ENCODE measurements at places on chromosomes 11 and 22.

- no peak for DNase-seq
These were observed 78.7 kb upstream of the DRD2 start for GRCh38 chr11:113553915-113554314.

DNA sequence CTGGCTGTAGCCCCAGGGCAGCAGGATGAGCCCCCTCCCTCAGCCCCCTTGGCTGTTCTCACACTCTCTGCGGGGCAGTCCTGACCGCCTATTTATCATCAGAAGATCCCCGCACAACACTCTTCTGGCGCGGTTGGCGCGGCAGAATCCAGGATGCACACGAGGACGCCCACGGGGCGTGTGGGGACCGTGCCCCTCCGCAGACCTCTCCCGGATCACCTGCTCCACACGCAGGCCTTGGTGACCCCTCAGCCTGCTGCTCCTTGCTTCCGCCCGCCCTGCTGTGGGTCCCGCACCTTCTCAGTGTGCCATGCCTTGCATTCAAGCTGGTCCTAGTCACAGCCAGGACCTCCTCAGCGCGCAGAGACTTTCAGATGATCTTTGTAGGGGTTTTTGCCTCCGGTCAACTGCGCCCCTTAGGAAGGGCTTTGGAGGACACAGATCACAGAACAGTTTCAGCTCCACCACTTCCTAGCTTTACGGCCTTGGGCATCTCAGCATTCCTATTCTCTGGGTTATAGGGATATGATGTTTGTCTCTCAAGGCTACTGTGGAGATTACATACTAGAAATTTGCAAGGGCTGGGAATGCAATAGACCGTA lies 841 bp upstream of the TUB start:
- no peak for DNase-seq

DNA sequence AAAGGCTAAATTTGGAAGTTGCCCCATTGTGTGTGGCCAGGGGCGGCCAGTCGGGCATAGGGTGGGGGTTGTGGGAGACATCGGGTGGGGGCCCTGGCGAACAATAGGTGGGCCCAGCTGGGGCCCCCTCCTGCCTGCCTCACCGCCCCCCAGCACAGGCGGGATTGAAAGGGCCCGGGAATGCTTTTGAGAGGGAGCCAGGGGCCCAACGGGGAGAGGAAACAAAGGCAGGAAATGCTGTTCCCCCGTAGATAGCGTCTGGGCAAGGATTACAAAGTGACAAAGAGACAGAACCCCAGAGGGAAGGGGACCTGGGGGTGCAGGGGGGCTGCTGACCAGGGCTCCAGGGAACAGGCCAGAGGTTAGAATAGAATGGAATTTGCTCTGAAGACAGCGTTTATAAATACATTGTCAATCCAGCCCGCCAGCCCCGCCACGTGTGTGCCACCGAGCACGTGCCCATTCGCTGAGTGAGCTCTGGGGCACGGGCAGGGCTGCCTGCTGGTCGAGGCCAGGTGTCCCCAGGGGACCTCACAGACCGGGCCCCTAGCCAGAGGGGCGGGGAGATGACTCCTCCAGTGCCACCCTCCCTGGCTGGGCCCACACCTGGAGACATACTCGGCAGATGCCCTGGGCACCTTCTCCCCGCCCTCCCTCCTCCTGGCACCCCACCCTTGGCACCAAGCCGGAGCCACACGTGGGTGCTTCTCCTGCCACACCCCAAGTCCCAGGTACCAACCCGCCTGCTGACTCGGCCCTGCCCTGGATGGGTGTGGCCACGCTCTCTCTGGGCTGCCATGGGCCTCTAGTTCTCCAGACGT lies 9.7 kb downstream of the PDGFB start:
- DNase-seq, result no peak

DNA sequence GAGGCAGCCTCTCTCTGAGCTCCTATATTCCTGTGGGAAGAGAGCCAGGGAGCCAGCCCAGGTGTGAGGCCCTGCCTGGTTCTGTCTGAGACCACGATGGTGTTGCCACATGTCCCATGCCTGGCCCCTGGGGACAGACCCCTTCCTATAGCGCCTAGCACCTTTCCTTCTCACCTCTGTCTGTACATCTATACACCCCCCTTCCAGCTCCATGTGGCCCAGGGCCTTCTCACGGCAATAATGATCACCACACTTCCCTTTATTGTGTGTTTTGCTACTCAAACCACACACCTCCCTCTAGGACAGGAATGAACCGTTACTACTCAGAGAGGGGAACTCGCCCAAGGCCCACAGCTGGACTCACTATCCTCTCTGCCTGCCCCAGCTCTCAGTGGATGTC lies 12.8 kb downstream of the CD82 start:
- no peak for DNase-seq

DNA sequence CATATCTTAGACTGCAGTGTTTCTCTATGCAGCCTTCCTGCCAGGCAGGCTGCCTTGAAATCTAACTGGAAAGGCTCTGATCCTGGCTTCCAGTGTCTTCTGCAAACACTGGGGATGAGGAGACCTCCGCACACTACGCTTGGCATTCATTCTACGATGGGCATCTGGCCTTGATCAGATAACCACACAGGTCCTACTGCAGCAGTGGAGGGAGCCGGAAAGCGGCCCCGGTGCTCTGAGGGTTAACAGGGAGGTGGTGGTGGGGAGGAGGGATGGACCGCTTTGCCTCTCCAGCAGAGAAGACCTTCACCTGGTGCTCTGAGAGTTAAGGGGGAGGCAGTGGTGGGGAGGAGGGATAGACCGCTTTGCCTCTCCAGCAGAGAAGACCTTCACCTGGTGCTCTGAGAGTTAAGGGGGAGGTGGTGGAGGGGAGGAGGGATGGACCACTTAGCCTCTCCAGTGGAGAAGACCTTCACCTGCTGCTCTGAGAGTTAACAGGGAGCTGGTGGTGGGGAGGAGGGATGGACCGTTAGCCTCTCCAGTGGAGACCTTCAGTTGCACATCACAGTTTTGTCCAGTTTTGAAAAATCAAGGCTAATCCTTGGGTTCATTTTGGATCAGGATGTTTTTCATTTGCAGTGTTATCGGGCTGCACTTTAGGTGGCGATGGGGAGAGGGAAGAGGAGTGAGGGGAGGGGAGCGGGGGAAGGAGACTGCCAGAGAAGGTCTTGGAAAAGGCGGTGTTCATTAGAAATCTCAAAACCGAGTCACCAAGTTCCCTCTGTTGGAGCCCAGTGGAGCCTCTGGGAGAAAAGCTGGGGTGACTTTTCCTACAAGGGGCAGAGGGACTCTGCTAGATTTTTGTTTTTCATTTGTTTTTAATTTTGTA lies 5.6 kb downstream of the GAL start:
- DNase-seq, result no peak

DNA sequence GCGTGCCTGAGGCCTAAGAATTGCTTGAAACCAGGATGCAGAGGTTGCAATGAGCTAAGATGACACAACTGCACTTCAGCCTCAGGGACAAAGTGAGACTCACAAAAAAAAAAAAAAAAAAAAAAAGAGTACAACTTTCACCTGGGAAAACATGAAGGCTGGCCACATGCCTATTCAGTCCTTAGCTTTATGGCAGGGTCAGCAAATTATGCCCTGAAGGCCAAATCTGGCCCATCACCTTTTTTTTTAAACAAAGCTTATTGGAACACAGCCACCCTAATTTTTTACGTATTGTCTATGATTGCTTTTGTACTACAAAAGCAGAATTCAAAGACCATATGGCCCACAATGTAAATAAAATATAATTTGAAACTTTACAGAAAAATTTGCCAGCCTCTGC lies 8.2 kb downstream of the FSHB start:
- no peak for DNase-seq

DNA sequence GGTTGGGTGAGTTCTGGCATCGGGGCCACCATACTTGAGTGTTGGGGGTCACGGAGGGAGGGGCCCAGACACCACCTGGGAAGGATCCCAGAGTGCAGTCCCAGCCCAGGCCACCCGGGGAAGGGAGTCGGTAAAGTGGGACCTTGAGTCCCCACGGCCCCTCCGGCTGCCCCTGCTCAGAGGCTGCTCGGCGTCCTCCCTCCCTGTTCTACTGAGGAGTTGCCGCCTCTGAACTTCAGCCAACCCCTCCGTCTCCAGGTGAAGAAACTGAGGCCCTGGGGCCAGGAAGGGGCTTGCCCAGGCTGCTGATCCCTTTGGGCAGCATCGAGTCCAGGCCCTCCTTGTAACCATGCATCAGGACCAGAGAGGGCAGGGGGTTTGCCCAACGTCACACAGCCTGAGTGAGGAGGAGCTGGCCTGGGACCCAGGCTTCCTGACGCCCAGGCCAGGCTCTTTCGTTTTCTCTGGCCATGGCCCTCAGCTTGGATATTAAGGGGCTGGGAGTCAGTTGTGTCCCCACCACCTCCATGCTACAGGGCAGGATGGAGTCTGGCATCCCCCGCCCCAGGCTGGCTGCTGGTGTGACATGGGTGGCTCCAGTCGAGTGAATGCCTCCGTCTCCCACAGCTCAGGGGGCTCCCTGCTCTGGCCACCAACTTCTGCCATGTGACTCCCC lies 1.3 kb downstream of the PARVG start:
- DNase-seq, result no peak

GRCh38 chr11:93487032-93487483 lies 56.1 kb downstream of the SMCO4 start:
- no peak for DNase-seq

DNA sequence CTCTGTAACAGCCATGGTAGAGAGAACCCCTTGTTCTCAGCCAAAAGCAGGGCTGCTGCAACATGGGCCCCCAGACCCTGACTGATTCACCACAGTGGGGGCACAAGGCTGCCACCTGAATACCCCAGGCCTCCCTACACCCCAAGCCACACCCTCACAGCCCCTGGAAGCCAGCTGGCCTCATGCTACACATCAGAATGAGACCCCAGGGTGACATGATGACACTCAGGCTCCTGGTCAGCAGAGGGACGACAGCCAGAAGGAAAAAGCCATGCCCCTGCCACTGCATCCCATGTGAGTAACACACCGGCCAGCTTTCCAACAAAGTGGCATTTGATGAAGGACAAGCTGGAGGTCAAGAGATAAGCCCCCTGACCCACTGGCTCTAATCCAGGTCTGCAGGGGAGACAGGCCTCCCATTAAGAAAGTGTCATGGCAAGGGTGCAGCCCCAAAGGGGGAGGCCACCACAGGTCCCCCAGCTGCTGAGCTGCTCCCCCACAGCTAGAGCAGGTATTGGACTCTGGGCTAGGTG lies 2.6 kb downstream of the CDPF1 start:
- DNase-seq, result no peak

DNA sequence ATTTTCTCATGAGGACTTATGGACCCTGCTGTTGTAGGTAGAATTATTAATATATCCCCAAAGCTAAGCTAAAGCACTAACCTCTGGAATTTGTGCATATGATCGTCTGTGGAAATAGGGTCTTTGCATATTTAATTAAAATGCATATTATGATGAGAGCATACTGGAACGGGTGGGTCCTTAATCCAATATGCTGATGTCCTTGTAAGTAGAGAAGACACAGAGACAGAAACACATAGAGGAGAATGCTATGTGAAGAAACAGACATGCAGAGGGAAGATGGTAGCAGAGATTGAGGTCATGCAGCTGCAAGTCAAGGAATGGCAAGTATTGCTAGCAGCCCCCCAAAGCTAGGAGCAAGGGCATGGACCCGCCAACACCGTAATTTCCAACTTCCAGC lies 439.2 kb downstream of the LRRC4C start:
- no peak for DNase-seq

DNA sequence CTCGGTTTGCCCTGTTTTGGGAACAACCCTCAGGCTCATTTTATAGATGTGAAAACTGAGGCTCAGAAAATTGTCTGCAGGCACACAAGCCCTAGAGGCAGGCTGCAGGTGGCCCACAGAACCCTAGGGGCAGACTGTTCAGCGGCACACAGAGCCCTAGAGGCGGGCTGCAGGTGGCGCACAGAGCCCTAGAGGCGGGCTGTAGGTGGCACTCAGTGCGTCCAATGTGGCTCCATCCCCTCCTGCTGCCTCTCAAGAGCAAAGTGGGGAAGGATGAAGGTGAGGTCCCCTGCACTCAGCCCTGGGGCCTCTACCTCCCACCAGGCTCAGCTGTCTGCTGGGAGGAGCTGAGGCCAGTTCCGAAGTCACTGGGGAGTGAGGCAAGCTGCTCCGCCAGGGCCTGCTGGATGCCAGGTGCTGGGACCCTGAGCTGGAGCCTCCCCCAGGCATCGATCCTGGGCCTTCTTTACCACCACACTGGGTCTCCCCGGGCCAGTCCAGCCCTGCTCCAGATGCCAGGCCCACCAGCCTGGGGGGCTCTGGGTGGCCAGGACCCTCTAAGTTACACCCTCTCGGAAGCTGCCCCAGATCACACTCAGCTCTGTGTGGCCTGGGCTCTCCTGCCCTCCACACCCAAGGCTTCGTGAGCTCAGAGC lies 2.3 kb downstream of the ACY3 start:
- DNase-seq, result no peak

- DNase-seq, result no peak
These were observed 24.8 kb upstream of the MICAL2 start for GRCh38 chr11:12085371-12086251.

DNA sequence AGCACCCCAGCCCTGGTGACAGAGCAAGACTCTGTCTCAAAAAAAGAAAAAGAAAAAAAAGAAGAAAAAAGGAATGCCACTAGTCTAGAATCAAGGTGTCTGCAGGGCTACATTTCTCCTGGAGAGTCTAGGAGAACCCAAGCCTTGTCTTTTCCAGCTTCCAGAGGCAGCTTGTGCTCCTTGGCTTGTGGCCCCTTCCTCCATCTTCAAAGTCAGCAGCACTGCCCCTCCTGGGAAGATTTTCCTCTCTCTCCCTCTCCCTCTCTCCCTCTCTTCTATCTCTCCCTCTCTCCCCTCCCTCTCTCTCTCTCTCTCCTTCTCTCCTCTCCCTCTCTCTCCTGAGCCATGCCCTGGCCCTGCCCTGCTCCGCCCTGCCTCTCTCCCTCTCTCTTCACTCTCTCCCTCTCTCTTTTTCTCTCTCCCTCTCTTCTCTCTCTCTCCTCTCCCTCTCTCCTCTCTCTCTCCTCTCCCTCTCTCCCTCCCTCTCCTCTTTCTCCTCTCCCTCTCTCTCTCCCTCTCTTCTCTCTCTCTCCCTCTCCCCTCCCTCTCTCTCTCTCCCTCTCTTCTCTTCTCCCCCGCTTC lies 97.7 kb upstream of the FGF3 start:
- DNase-seq, result no peak

- DNase-seq, result no peak
These were observed 43.4 kb upstream of the RAB1B start for GRCh38 chr11:66225066-66225465.

Measured in activated T-cell treated with anti-CD3 and anti-CD28 coated beads for 24 hours (primary cell).